ENCODE measurements at places on chromosomes 7 and 10.
A peak's percentile ranks its signal among the peaks of the same experiment; 100 is the strongest.

GRCh38 chr10:131180740-131181415 lies 130.6 kb downstream of the TCERG1L start:
- DNase-seq: no peak

GRCh38 chr10:77417806-77418640 lies 219.6 kb downstream of the KCNMA1 start:
- no peak for DNase-seq

DNA sequence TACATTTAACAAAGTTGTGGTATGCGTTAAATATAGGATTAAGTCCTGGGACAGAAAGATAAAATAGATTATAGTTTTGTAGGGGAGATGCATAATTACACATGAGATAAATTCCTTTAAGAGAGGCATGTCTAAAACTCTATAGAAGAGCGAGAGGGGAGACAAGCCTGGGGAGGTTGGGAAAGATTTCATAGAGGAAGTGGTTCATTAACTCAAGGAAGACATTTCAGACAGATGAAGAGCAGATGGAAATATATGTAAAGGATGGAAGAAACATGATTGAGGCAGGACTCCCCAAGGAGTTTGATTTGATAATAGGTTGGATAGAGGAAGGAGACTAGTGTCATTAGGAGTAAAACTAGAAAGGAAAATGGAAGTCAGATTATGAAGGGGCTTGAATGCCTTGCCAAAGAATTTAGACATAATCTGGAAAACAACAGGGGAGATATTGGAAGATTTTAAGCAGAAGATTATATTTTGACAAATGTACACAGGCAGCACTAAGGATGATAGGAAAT lies 96.1 kb downstream of the PHTF2 start:
- no peak for DNase-seq

- no peak for DNase-seq
These were observed 12.7 kb downstream of the FZD1 start for GRCh38 chr7:91276909-91277308.

DNA sequence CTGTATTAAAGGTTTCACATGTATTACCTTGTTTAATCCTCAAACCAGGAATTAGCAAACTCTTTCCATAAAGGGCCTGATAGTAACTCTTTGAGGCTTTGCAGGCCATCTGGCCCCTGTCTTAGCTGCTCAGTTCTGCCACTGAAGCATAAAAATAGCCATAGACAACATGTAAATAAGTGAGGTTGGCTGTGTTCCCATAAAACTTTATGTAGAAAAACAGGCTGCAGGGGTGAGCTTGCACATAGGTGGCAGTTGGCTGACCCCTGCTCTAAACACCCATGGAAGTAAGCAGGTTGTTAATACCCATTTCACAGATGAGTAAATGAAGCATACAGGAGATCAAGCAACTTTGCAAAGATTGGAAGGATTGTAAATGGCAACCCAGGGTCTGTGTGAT lies 1279.2 kb upstream of the AUTS2 start:
- DNase-seq: no peak

- DNase-seq: no peak
These were observed 2.9 kb downstream of the AQP1 start for GRCh38 chr7:30914596-30914995.

GRCh38 chr10:31927884-31928548 lies 615 bp downstream of the ARHGAP12 start:
- DNase-seq: no peak

DNA sequence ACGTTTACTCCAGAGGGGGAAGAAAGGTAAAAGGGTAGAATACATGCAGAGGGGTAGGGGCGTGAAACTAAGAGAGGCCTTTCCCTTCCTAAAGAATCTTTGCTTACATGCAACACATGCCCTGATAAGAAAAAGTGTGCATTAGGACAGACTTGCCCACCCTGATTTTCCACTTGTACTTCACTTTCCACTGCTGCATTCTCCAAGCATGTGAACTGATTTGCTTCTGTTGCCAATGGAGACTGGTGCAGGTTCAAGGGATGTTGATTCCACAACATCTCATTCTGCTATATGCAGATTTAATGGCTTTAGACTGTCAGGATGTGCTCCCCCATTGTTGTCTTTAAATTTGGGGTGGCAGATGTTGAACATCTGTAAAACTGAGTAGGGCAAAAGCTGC lies 237.5 kb upstream of the TCF7L2 start:
- DNase-seq: no peak

DNA sequence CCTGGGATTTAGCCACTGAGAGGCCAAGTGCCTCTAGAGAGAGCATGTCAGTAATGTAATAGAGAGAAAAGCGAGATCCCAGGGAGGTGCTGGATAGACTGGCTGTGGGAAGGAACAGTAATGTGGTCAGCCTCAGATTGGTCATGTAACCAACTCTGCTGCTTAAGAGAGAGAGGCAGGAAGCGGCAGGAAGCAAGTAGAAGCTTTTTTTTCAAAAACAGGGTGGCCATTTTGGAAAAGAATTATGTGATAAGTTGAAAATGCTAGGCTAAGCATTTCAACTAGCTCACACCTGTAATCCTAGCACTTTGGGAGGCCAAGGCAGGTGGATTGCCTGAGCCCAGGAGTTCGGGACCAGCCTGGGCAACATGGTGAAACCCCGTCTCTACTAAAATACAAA lies 3.7 kb upstream of the PCOLCE start:
- no peak for DNase-seq

GRCh38 chr10:98047009-98047741 lies 16.8 kb upstream of the CRTAC1 start:
- peak; percentile 44 for DNase-seq

DNA sequence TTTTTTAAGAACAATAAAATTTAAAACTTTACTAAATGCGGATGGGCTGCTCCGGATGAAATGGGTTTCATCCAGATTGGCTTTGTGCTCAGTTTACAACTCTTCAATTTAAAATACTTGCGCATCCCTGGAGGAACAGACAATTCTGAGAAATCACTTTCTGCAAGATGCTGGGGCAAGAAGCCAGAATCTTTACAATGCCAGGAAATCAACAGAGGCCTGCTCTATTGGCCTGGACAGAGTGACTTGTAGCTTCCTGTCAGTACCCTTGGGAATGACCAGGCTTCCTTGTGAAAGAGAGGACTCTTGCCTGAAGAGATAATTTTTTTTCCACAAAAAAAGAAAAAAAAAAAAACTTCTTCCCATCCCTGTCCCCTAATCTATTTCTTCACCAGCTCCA lies 3.9 kb upstream of the FAM13C start:
- DNase-seq: no peak

GRCh38 chr10:49001402-49001801 lies 61.8 kb upstream of the LRRC18 start:
- no peak for DNase-seq

DNA sequence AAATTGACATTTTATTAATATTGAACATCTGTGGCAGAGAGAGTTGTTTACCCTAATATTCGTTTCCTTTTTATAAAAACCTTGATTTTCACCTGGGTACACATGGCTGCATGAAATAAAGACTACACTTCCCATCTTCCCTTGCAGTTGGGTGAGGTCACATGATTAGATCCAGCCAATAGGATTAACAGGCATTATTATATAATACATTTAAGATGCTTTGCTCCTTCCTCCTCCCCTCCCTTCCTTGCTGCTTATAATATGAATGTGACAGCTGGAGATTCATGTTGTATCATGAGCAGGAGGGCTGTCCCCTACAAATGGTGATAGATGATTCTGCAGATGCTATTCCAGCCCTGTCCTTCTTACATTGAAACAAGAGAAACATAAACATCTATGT lies 146.6 kb downstream of the SH2D4B start:
- DNase-seq: no peak

- no peak for DNase-seq
These were observed 86.0 kb downstream of the WDFY4 start for GRCh38 chr10:48770561-48771089.

DNA sequence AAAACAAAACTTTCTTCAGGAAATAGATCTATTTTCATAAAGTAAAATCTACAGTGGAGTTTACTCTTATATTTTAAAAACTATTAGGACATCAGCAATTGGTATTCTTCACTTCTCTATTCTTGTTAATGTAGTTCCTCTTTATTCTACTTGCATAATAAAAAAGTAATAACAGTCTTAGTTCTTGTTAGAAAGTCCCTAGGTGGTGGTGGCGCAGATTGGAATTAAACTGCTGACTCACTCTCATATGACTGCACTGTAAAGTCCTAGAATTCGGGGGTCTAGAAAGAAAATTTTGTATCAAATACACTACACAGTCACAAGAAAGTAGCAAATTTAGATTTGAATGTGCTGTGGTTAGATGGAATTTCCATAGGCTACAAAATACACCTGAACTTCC lies 44.6 kb upstream of the TES start:
- no peak for DNase-seq

DNA sequence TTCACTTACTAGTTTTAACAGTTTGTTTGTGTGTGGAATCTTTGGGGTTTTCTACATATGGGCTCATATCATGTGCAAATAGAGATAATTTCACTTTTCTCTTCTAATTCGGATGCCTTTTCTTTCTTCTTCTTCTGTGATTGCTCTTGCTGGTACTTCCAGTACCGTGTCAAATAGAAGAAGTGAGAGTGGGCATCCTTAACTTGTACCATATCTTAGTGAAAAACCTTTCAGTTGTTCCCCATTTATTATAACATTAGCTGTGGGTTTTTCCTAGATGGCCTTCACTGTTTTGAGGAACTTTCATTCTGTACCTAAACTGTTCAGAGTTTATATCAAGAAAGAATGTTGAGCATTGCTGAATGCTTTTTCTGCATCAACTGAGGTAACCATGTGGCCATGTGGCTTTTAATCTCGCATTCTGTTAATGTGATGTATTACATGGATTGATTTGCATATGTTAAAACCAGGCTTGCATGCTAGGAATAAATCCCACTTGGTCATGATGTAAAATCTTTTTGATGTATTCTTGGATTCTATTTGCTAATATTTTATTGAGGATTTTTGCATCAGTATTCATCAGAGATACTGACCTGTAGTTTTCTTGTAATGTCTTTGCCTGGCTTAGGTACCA lies 78.7 kb downstream of the FAM107B start:
- DNase-seq: no peak

DNA sequence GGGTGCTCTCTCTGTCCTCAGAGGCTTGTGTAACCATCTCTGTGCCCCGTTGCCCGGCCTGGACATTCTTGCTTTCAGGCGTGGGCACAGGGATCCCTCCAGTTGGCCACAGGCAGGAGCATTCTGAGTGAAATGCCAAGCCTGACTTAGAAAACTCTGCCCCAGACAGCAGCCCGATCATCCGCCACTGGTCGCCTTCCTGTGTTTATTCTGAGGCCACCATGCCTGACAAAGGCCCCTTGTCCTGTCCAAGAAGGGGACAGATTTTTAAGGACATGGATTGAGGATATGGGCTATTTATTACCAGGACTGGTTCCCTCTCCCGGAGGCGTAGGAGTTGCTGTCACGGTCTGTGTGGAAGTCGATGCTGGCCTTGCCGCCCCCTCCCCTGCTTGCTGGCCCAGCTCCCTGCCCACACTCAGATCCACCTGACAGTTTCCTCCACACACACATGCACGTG lies 54.3 kb downstream of the SPOCK2 start:
- DNase-seq: no peak

- DNase-seq: no peak
These were observed 44.9 kb upstream of the FAM3C start for GRCh38 chr7:121440857-121441503.

- DNase-seq: no peak
These were observed 68.9 kb downstream of the C10orf143 start for GRCh38 chr10:130041451-130042371.

Data from substantia nigra (tissue), 51 donors.